ENCODE measurements at places on chromosomes 11 and 22.

DNA sequence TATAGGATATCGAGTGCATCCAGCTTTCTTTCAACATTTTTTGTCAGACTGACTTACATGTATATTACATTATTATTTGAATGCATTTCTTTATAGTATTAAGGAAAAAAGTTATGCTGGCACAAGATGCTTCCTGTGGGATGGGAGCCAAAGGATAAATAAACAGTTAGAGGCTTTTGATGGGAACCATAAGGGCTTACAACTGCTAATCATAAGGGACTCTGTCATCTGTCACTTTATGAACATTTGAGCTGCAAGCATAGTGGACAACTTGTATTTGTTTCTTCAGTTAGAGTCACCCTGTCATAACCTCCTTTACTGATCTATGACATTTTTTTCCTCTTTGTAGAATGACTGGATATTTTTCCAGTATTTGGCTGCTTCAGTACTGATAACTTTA, 132.4 kb upstream of the CHORDC1 start:
- DNase-seq: no peak

DNA sequence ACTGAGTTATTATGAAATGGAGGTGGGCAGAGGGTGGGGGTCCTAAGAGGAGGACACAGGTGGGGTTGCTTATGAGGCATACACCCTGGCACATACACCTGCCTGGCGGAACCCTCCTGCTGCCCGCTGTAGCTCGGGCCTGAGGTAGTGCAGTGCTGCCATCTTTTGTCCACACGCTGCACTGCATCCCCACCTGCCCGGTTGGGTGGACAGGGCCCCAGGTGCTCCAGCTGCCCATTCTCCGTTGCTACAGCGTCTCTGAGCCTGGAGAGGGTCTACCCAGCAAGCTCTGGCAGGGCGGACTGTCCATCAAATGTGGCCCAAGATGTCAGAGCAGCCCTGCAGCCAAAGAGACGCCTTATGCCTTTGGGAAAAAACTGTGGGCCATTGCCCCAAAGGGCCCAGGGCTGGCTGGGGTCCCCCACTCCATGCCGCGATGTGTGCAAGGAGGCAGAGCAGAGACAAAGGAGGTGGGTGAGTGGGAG, 131.2 kb downstream of the BUD13 start:
- peak; percentile 14 for DNase-seq

DNA sequence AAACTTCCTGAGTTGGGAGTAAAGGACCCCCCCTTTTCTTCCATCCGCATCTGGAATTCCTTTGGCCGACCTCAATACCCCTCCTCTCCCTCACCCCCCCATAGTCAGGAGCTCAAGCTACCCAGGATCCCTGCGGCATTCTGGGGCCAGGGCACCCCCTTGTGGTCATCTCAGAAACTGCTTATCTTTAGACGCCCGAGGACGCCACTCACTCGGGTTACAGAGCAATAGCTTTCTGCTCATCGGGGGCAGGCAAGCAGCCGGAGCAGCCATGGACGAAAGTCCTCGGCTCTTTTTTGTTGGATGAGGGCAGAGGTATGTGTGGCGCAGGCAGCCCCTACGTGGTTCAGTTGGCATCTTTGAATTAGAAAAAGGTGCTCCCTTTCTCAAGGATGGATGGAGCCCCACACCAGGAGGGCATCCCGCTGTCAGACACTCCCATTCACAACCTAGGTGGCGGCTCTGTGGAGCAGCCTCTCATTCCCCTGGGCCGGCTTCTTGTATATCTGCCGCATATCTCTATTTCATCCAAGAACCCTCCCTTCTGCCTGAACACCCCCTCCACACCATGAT, 2.3 kb downstream of the C1QTNF5 start:
- DNase-seq: no peak

DNA sequence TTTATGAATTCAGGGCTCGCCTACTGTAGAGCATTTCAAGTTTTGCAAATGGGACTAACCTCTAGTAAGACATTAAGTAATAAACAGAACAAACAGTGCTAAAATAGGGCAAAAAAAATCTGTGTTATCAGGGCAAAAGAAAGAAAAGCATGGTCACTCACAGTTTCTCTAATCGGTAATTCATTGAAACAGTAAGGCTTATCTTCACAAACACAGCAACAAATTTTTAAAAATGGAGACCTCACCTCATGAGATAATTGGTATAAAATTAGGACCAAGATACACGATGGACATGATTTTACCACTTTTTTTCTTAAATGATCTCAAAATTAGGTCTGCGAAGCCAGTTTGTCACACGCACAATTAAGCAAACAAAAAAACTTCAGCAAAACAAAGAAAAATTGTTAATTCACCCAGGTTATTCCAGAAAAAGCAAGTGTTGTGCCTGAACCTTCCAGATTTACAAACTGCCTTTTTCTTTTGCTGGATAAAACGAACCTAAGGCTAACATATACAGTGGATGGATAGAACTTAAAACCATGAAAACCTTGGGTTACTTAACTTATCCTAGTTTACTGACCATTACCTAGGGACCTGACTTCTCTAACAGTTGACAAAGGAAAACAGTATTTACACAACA, 1.4 kb downstream of the TMEM123 start:
- no peak for DNase-seq

GRCh38 chr11:12390687-12391110, 13.3 kb downstream of the PARVA start:
- no peak for DNase-seq

DNA sequence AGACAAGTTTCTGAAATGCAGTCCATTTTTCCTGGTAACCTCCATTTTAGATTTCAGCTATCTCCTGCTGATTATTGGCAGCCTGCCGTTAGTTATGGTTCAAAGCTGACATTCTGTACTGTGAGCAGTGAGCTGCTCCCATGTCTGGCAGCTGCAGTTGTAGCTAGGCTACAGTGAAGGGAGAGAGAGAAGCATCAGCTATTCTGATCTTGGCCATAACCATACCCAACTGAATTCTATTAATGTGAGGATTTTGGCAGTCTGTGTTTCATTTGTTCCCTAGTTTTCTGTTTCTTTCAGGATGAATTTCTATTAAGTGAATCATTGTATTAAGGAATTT, 33.4 kb downstream of the SIK2 start:
- DNase-seq: no peak

GRCh38 chr22:20399866-20400605, 6.1 kb downstream of the ZNF74 start:
- DNase-seq: no peak

DNA sequence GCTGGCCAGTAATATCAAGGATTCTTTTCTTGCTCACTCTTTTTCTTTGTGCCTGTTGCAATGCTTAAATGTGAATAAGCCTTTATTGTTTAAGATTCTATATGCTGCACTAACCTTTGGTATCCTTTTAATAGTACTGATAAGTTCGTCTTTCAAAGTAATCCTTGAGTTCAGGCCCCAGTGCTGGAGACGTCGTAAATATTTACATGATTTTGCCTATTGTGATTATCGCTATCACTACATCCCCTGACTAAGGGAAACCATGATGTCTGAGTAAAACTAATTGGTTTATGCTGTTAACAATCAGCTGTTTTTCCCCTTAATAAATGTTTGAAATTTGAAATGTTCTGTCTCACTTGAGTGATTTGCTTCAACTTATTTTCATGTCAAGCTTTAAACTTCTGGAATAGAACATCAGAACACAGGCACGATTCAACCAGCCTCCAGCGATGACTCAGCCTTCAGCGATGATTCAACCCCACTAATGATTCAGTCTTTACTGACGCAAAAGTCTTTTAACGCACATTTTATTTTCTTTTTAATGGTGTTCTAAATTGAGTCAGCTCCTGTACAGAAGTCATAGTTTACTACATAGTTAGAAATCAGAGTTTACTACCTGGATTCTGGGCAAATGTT, 3.9 kb downstream of the HTATIP2 start:
- no peak for DNase-seq

DNA sequence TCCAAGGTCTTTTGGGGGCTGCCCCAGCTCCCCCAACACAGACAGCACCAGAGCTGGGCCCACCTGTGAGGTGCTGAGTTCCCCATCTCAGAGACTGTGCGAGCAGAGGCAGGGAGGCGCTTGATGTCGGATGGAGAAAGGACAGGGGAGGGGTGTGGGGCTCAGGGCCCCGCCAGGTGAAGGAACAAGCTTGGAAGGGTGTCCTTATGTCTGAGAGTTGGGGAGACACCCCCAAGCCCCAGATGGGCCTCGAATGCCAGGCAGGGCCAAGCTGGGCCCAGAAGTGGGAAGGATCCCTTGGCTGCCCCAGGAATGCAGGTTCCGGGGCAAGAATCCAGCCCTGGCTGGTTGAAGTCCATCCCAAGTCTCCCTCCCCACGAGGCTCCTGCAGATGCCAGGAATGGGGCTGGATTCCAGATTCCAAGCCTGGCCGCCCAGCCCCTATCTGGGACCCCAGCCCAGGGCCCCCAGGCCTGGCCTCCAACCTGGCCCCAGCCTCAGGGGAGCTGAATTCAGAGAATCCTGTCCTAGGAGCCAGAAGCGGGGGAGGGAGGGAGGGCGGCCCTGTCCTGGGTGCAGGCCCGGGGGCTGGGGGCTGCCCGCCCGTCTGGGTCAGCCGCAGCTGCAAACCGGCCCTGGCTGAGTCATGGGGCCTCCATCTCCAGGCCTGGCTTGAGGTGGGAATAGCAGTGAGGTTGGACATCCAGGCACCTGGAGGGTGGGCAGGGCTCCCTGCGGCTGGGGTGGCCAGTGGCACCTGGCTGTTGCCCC, 50.9 kb downstream of the CDKN1C start:
- DNase-seq: no peak

GRCh38 chr11:34609850-34610249, 11.0 kb upstream of the EHF start:
- no peak for DNase-seq

DNA sequence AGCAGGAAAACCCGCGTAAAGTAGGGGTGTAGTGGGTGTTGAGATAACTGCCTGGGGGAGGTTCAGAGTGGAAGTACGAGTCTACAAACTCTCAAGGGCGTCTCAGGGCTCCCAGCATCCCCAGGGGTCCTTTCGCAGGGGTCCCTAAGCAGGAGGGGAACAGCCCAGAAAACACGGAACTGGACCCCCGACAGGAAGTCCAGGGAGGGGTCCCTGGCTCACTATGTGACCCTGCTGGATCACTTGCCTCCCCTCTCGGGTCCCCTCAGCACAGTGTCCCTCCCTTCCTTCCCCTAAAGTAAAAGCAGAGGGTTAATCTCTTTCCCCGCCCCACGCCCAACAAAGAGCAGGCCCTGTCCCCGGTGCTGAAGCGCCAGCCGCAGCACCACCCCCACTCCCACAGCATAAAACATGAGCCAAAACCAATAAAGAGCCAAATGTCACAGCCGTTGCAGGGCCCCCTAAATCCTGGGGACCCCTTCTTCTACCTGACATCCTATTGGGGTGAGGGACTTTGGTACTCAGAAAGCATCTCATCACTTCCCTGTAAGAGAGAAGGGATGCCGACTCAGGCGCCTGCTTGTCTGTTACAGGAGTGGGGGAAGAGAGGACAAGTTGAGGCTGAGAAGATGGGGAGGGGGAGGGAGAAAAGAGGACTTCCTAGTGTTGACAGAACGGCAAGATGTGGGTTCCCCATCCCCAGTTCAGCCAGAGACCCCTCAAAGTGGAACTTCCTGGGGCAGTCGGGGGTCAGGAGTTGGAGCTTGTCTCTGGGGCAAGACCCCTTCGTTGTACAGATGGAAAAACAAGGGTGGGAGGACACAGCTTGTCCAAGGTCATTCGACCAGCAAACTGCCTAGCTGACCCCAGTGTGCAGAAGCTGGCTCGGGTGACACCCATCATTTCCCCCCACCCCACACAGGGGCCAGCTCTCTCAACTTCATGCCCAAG, 1.4 kb upstream of the NEFH start:
- DNase-seq: no peak

GRCh38 chr11:18223591-18224387, 12.8 kb downstream of the SAA4 start:
- DNase-seq: no peak

Measured in NCI-H187 (cell line).